Femur (tissue), 1 donor: ENCODE measurements at places on chromosomes 1 and 21.

- no peak for DNase-seq
Measured at GRCh38 chr1:11388617-11389016, 90.3 kb upstream of the DISP3 start.

DNA sequence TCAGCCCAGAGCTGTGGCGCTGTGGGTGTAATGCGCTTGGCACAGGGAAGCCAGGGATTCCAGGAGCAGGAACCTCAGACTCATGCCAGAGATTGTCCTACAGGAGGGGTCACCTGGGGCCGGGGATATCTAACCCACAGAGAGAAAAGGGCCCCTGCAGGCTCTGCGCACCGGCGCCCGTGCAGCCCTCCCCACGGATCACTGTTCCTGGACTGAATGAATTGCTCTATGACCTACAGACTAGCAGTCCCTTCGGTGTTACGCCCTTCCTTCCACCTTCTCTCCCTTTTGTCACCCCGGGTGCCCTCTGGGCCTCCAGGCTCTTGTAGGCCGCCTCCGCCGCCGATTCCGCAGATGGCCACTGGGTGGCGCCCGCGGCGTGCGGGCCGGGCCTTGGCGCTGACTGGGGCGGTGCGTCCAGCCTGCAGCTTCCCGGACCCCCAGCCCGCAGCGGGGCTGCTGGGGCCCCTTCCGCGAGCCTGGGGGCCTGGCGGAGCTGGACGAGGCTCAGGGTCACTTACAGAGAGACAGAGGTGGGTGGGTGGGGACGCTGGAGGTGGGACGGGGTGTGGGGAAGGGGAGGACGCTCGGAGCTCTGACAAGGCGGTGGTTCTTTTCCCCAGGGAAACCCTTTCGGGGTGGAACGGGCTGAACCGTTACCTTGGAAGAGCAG, 101.3 kb downstream of the IER5 start:
- DNase-seq: peak; percentile 80

DNA sequence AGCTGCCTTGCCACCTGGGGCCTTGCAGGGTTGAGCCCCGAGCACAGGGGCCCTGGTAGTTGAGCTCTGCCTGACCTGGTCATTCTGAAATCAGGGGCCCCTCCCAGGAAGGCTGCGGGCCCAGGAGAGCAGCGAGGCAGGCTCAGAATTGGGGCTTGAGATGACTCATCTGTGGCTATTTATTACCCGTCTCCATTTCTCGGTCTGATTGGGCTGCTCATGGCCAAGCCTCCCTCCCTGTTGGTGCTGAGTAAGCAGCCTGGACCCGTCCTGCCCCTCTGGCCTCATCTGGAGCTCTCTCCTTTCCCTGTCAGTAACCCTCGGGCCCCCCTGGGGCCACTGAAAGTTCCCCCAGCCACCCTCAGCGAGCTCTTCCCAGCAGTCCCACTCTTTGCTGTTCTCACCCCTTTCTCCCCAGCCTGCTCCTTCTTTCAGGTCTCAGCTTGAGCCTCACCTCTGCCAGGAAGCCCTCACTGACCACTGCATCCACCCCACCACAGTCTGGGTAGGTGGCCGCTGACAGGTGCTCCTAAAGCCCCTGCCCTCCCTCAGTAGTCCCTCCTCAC, 11.0 kb upstream of the TNFRSF8 start:
- peak; percentile 70 for DNase-seq

GRCh38 chr1:67898033-67898726, 64.9 kb upstream of the GNG12 start:
- DNase-seq: no peak

DNA sequence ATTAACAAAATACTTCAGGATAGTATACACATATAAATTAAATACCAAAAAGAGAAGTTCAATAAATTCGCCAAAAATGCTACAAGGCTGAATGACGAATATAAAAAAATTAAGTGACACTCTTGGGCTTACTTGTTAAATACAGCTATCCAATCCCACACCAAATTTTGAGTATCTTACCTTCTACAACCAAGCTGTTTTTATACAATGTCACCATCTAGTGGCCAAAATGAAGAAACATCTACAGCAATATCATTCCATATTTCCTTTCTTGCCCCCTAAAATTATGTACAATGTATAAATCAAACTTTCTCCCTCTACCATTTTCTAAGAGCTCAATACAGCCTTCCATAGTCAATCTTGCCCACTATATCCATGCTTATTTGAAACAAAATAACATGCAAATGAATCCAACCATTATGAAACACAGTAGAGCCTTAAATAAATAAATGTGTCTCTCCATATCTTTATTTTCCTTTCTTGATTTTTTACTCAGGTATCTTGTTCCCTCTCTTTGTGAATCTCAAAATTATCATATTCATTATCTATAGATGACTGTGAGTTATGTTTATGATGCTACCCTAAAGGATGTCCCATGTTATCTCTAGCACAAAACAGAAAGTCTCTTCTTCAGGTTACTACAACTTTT, 86.3 kb downstream of the ACBD6 start:
- DNase-seq: no peak

DNA sequence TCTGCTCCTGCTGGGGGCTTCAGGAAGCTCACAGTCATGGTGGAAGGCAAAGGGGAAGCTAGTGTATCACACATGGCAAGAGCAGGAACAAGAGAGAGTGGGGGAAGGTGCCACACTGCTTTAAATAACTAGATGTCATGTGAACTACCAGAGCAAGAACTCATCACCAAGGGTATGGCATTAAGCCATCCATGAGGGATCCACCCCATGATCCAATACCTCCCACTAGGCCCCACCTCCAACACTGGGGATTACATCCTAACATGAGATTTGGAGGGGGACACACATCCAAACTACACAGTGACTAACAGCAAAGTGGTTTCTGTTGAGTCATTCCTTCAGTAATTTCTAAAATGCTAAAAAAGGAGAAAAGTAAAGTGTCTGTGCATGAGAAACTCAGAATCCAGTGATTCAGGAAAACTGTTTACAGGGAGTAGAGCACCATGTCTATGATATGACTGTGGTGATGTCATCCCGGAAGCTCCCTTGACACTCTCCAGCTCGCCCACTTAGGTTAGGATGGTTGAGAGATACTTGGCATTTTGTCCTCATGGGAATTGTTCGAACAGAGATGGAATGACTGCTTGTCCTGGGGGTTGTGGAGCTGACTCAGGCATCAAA, 50.3 kb downstream of the CHD1L start:
- no peak for DNase-seq

DNA sequence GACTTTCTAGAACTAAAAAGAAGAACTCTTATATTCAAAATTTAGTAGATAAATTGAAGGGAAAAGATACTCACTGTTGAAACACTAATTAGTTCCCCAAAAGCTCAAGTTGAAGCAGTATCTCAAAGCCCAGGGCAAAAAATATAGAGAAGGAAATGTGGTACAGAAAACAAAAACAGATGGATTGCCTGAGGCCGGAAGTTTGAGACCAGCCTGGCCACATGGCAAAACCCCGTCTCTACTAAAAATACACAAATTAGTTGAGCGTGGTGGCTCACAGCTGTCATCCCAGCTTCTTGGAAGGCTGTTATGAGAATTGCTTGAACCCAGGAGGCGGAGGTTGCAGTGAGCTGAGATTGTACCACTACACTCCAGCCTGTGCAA, 36.0 kb downstream of the FAM177B start:
- peak; percentile 67 for DNase-seq

GRCh38 chr21:20883408-20883800, 114.8 kb upstream of the NCAM2 start:
- no peak for DNase-seq

DNA sequence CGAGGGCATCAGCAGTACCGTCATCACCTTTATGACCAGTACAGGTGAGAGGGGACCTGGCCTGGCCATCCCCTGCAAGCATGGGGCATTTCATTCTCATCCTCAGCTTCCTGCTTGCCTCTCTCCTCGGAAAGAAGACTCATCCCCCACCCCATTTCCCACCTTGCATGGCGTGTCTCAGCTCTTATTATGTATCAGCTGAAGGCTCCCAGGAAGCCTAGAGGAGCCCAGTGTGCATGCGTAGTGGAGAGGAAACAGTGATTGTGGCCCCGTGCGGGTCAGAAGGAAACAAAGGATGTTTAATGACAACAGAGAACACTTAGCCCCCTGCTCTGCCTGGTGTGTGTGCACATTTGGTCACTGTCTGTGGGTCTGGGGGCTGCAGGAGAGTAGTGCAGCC, 40.3 kb upstream of the CNTN2 start:
- no peak for DNase-seq

- no peak for DNase-seq
Measured at GRCh38 chr1:182784556-182785171, 4.9 kb upstream of the NPL start.

- no peak for DNase-seq
Measured at GRCh38 chr1:205188596-205188995, 22.9 kb downstream of the DSTYK start.

GRCh38 chr1:80640978-80641377, 1159.8 kb upstream of the ADGRL2 start:
- DNase-seq: no peak
